ENCODE measurements at places on chromosomes 6 and 20.

- no peak for DNase-seq
Observed at GRCh38 chr6:120108061-120108795, 758.7 kb upstream of the MAN1A1 start.

DNA sequence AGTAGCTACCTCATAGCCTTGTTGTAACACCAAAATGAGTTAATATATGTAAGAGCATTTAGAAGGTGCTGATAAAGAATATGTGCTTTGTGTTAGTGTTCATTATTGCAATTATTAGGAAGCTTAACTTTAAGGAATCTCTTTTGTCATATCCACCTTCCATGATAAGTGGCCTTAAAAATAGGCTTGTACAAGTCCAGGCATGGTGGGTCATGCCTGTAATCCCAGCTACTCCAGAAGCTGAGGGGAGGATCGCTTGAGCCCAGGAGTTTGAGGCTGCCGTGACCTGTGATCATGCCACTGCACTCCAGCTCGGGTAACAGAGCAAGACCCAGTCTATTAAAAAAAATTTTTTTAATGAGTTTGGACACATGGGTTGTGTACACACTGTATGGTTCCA lies 285.5 kb downstream of the ZFAND3 start:
- DNase-seq: no peak

GRCh38 chr6:44452725-44453124 lies 65.2 kb downstream of the CDC5L start:
- no peak for DNase-seq

DNA sequence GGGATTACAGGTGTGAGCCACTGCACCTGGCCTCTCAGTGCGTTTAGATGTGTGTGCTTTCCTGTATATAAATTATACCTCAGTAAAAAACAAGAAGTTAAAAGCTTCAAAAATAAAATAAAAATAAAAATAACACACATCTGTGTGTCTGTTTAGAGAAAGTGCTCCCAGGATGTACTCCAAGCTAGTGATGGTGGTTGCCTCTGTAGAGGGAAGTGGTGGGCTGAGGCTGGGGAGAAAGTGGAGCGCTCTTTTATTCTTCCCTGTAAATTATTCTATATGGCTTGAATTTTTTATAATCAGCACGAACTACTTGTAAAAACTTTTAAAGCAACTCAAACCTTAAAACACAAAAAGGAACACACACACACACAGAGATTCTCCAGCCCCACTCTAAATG lies 29.0 kb downstream of the PTGIS start:
- DNase-seq: no peak

GRCh38 chr6:139143111-139143510 lies 8.2 kb downstream of the HECA start:
- DNase-seq: no peak

- no peak for DNase-seq
Observed at GRCh38 chr20:6654513-6655252, 112.8 kb upstream of the BMP2 start.

- no peak for DNase-seq
Observed at GRCh38 chr6:125939026-125939425, 17.5 kb upstream of the HINT3 start.

- DNase-seq: no peak
Observed at GRCh38 chr20:48079028-48079427, 293.7 kb upstream of the SULF2 start.

DNA sequence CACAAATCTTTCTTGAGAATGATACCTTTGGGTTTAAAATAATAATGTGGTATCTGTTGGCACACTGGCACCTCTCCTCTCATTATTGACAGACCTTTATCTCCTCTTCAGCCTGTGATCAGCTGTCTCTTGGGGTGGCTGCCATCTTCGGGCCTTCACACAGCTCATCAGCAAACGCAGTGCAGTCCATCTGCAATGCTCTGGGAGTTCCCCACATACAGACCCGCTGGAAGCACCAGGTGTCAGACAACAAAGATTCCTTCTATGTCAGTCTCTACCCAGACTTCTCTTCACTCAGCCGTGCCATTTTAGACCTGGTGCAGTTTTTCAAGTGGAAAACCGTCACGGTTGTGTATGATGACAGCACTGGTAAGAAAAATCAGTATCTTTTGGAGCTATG lies 232.8 kb downstream of the GRIK2 start:
- DNase-seq: no peak

GRCh38 chr6:89616531-89616930 lies 22.0 kb downstream of the LYRM2 start:
- DNase-seq: no peak

DNA sequence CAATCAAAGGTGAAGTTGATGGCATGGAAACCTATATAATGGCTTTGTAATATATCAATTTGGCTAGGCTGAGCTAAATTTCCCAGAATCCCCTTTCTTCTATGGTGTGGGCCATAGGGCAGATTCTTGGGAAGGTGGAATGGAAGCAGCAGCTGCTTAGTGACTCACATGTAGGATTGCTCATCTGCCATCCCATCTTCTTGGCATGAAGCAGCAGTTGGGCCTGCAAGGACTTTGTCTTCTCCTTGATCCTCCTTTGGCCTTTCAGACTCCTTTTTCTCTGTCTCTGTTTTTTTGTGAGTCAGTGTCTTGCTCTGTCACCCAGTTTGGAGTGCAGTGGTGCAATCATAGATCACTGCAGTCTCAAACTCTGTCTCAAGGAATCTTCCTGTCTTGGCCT lies 52.6 kb upstream of the CEP162 start:
- no peak for DNase-seq

DNA sequence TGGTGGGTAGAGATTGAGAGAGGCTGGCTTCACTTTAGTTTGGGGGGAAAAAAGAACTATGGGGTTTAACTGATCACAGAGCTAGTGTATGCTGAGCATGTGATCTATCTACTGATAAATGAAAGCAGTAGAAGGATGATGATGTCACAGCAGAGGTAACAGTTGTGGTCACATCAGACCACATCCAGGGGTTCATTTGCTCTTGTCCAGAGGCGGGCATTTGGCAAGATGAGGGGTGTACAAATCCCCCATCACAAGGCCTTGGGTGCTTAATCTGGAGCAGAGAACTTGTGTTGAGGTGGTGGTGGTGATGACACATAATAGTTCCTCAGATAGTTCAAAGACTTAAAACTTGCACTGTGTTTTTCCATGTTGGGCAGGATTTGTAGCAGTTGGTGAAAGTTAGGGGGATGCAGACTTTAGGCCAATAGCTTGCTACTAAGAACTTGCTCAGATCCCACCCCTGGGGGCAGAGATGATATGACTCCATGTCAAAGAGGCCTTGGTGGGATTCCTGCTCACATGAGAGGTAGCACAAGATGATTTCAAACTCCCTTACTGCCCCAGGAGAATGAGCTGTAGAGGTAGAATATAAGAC lies 63.4 kb downstream of the PRDM1 start:
- no peak for DNase-seq

- DNase-seq: peak; percentile 30
Observed at GRCh38 chr6:3022765-3023662, 23.3 kb downstream of the NQO2 start.

- no peak for DNase-seq
Observed at GRCh38 chr6:3801960-3802359, 47.2 kb upstream of the FAM50B start.

DNA sequence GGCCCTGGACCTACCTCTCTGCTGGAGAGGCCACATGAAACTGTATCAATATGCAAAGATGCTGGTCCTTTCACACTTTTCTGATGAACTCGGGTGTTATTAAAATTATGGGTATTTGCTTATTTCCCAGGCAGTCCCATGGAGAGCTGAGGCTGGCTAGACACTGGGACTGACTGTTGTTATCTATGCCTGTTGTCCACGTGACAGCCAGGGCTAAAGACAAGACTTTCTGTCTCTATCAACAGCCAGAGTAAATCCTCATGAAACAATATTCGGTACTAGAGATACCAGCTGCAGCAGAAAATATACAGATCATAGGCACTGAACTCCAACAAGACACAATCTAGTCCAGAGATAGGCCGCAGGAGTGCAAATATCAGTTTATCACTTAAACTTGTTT lies 236.4 kb downstream of the FOXA2 start:
- DNase-seq: no peak

DNA sequence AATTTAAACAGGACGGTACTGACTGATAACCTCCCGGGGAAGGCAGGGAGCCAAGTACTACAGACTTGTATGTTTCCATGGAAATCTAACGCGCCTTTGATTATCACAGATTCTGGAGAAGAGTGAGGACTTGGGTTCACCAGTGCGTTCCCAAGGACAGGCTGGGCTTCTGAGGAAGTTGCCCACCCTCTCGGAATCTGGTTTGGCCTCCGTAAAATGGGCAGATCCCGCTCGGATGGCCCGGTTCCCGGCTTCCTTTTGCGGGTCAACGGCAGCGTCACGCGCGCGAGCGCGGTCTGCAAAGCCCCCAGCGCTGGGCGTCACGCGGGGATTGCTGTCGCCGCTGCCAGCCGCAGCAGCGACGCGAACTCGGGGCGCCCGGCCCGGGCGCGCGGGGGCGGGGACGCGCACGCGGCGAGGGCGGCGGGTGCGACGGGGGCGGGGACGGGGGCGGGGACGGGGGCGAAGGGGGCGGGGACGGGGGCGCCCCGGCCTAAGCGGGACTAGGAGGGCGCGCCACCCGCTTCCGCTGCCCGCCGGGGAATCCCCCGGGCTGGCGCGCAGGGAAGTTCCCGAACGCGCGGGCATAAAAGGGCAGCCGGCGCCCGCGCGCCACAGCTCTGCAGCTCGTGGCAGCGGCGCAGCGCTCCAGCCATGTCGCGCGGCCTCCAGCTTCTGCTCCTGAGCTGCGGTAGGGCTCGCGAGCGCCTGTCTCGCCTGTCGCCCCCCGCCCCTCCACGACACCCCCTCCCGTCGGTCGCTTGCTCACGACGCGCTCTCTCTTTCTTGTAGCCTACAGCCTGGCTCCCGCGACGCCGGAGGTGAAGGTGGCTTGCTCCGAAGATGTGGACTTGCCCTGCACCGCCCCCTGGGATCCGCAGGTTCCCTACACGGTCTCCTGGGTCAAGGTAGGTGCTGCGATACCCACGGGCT lies at the start of gene CD83:
CD83 (plus strand) TSS at position 615 of the 933 bp plus-strand sequence; CDS start at position 655, 40 bp downstream.
- peak; percentile 75 for DNase-seq

- DNase-seq: no peak
Observed at GRCh38 chr6:20279051-20279450, 66.8 kb upstream of the MBOAT1 start.

- no peak for DNase-seq
Observed at GRCh38 chr20:31704225-31705119, 18.2 kb downstream of the BCL2L1 start.

DNA sequence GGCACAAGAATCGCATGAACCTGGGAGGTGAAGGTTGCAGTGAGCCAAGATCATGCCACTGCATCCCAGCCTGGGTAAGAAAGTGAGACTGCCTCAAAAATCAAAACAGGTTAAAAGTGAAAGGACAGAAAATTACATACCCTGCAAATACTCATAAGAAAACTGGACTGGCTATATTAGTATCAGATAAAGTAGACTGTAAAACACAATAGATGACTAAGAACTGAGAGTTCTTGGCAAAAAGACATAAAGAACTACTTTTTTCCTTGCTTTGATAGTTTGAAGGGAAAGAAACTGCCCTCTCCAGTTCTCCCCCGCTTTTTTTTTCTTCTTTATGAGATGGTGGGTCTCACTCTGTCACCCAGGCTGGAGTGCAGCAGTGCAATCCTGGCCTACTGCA lies 17.0 kb downstream of the SNX3 start:
- no peak for DNase-seq

DNA sequence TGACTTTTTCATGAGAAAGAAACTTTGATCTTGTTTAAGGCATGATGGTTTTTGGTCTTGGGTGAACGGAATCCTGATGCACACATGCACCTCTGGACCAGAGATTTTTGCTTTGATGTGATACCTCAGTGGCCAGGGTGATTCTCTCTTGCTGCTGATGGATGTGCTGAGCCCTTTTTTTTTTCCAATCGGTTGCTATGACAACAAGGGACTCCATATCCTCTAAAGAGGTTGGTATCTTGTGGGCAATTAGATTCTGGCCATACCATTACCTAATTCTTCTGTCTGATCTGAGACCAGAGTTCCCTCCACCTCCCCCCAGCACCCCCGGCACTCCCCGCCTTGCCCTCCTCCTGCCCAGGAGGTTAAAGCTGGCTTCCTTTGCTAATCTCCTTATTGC lies 24.9 kb downstream of the PDYN start:
- DNase-seq: no peak

DNA sequence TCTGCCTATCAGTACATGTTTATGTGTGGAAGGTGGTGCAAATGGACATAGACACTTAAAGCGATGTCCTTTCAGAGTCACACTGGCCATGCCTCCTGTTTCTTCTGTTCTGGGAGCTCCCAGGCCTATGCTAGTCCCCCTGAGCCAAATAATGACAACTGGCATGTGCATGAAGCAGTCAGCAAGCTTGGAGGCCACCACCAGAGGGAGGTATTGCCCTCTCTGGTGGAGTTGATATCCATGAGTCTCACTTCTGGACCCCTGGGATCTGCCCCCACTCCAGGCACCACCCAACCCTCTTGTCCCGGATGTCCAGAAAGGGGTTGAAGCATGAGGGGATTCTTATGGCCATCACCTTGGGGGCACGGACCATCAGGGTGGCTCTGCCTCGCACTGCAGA lies 172.2 kb downstream of the AIG1 start:
- no peak for DNase-seq

- DNase-seq: no peak
Observed at GRCh38 chr6:105981002-105981887, 104.9 kb upstream of the PRDM1 start.

DNA sequence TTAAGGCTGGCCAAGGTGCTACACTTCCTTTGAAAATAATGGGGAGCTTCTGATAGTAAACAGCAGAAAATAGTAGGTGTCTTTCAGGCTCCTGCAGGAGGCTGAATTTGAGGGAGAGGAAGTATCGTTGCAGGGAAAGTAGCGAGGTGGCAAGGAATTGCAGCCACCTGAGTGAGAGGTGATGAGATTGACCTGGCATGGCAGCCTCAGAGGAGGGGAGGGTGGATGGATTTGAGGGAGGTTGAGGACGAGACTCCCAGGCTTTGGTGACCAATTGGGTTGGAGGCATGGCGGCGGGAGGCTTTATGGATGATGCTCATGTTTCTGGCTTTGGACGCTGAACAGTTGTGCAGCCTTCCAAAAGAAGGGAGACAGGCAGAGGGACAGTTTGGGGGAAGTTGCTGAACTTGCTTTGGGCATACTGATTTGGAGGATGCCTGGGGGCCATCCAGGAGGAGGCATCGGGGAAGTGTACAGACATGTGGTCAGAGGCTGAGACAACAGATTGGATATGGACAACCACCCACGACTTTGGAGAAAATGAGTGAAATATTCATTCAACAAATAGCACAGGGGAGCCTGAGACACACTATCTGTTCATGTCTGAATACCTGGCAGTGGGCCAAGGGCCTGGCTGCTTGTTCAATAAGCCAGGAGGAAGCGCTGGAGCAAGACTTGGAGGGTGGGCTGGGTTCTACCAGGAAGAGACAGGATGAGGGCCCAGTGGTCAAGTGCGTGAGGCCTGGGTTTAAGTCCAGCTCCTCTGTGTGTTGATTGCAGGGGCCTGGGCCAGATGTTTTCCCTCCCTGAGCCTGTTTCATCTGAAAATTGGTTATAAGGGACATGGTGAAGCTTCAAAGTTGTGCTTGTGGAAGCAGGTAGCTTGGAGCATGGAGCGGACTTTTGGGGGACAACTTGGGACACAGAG lies 113.2 kb downstream of the CEBPB start:
- DNase-seq: no peak
